Astrocyte (in vitro differentiated cells and primary cell): ENCODE measurements at places on chromosomes 12 and 14. TPM values are rescaled to one million over a fixed set of nuclear protein-coding genes. Genes with fewer than 3 reads are reported as not detected.

GRCh38 chr12:19095756-19096480, 33.6 kb upstream of the PLEKHA5 start:
- H3K27me3 ChIP-seq, result no peaks in the 10 kb centered on the region
- H3K27ac ChIP-seq, result no peak overlapping the region
- peak; percentile 75 for DNase-seq
- peaks cover 11% of the 10 kb centered on the region for H3K4me1 ChIP-seq

DNA sequence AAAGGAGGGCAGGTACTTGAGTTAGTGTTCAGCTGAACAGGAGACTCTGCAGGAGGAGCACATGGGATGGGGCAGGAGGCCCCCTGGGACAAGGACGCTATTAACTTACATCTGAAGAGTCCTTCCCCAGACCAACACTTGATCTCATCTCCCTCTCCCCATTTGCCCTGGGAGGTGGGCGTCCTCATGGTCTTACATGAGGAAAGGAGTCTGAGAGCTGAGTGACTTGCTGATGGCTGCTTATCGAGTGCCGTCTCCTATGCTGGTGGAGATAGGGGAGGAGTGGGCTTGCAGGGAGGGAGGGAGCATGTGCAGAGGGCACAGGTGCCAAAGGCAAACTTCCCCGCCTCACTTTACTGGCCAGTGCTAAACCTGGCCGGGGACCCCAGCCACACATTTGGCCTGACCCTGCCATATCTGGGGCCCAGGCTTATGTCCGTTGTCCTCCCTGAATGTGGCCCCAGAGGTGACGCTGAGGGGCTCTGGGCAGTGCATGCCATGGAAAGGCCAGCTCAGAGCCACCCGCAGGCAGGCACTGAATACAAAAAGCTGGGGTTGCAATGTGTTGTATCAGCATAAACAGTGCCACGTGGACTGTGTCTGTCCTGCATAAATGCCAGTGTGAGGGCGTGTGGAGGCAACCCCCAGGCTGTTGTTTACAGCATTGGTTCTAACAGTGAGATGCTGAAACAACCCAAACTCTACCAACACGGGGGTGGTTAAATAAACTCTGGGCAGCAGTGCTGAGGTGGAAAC, 29.4 kb downstream of the FAIM2 start:
- no peak overlapping the region for H3K4me3 ChIP-seq
- H3K27ac ChIP-seq, result no peak overlapping the region
- peaks cover 11% of the 10 kb centered on the region for H3K4me1 ChIP-seq
- no peaks in the 10 kb centered on the region for H3K36me3 ChIP-seq
- peaks cover 4% of the 10 kb centered on the region for H3K27me3 ChIP-seq

GRCh38 chr12:2032506-2032905, 20.3 kb upstream of the CACNA1C start:
- no peak overlapping the region for H3K27ac ChIP-seq
- H3K27me3 ChIP-seq, result peaks cover 64% of the 10 kb centered on the region
- H3K4me3 ChIP-seq, result no peak overlapping the region
- no peaks in the 10 kb centered on the region for H3K36me3 ChIP-seq

GRCh38 chr14:96156804-96157760, 47.6 kb upstream of the BDKRB2 start:
- no peak overlapping the region for H3K4me3 ChIP-seq
- H3K27ac ChIP-seq, result no peak overlapping the region
- H3K27me3 ChIP-seq, result no peaks in the 10 kb centered on the region
- DNase-seq, result no peak
- H3K36me3 ChIP-seq, result no peaks in the 10 kb centered on the region

- H3K4me3 ChIP-seq, result peak within 1 kb of the TSS; percentile 98
- H3K27ac ChIP-seq, result peak within 1 kb of the TSS; percentile 96
- peaks cover 4% of the 10 kb centered on the region for H3K36me3 ChIP-seq
- peaks cover 20% of the 10 kb centered on the region for H3K4me1 ChIP-seq
- H3K27me3 ChIP-seq, result no peaks in the 10 kb centered on the region
Observed at GRCh38 chr14:52950898-52951680, at the start of gene FERMT2. Gene FERMT2, minus strand, starts transcription at chr14:52951050. Its CDS starts 482 bp downstream, at chr14:52950568.

- no peak overlapping the region for H3K4me3 ChIP-seq
- H3K4me1 ChIP-seq, result no peaks in the 10 kb centered on the region
- no peak overlapping the region for H3K27ac ChIP-seq
- H3K27me3 ChIP-seq, result no peaks in the 10 kb centered on the region
- DNase-seq, result no peak
- no peaks in the 10 kb centered on the region for H3K36me3 ChIP-seq
Observed at GRCh38 chr14:105145381-105146180, 23.0 kb downstream of the JAG2 start.

- peaks cover 8% of the 10 kb centered on the region for H3K4me1 ChIP-seq
- H3K36me3 ChIP-seq, result no peaks in the 10 kb centered on the region
Observed at GRCh38 chr12:46160981-46161690, 107.7 kb downstream of the SLC38A1 start.

The P2RX7 gene
- total RNA-seq, result 0.07 TPM in 1 of 2 replicates, not detected in the other

The DACT1 gene
- total RNA-seq, result 49.3 and 55.0 TPM in 2 replicates

The CLEC2A gene
- total RNA-seq, result 0.84 and 2.0 TPM in 2 replicates

The NKX2-1 gene
- total RNA-seq, result not detected in 2 replicates

The PROX2 gene
- not detected in 2 replicates for total RNA-seq
